ENCODE measurements at places on chromosomes 7 and 10.
A peak's percentile ranks its signal among the peaks of the same experiment; 100 is the strongest.

GRCh38 chr10:69449841-69450240 lies 1.4 kb upstream of the TSPAN15 start:
- DNase-seq: no peak

DNA sequence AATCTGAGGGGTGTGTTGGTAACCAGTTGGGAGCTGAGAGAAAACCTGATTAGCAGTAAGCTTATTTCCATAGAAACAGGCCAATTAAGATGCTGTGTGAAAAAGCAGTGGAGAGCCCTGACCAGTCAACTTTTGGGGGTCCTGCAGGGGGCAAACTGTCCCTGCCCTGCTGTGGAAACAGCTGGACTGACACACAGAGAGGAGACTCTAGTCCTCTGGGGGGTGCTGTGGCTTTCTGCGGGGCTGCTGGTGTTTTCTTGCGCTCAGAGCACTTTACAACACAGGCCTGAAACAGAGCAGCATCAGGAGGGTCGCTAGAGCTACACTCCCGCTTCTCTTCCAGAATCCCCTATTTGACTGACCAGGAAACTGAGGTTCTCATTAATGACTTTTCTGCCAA lies 546.9 kb upstream of the GALNT17 start:
- DNase-seq: no peak

DNA sequence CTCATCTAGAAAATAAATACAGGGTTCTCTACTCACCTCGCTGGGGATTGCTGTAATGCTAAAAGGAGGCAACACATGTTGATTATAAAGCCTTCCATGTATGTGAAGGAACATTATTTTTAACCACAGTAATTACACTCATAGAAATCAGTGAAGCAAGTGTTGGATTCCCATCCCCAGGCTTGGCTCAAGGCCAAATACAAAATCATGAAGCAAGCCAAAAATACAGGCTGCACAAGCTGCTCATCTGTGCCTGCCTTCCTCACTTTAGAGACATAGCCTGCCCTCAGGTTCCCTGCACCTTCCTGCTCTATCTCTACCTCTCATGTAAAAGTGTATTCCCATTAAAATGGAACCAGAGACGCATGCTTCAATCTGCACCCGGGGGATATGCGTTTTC lies 1077.1 kb upstream of the C7orf33 start:
- DNase-seq: peak; percentile 62

- no peak for DNase-seq
Observed at GRCh38 chr7:151839451-151839921, 37.4 kb downstream of the PRKAG2 start.

- no peak for DNase-seq
Observed at GRCh38 chr7:77479536-77480088, 57.5 kb upstream of the PTPN12 start.

DNA sequence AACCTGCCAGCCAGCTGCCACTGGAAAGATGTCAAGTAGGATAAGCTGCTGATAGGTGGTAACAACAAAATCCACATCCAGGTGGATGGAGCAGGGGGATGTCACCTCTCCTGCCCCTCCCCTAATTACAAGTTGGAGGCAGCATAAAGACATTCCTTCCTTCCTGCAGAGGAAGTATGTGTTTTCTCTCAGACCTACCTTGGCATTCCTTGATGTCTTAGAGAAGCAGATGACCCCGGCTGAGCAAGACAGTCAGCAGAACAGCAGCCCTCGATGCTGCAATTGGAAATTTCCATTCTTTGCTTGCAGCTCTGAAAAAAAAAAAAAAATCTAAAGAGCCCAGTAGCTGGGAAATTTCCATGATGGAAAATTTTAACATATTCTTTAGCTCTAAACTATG lies 137.5 kb upstream of the MKLN1 start:
- no peak for DNase-seq

- DNase-seq: no peak
Observed at GRCh38 chr7:146146831-146147486, 30.4 kb downstream of the CNTNAP2 start.

GRCh38 chr7:22861576-22861975 lies 38.9 kb upstream of the TOMM7 start:
- no peak for DNase-seq

- DNase-seq: peak; percentile 41
Observed at GRCh38 chr7:26199301-26200037, 1.1 kb downstream of the HNRNPA2B1 start.

DNA sequence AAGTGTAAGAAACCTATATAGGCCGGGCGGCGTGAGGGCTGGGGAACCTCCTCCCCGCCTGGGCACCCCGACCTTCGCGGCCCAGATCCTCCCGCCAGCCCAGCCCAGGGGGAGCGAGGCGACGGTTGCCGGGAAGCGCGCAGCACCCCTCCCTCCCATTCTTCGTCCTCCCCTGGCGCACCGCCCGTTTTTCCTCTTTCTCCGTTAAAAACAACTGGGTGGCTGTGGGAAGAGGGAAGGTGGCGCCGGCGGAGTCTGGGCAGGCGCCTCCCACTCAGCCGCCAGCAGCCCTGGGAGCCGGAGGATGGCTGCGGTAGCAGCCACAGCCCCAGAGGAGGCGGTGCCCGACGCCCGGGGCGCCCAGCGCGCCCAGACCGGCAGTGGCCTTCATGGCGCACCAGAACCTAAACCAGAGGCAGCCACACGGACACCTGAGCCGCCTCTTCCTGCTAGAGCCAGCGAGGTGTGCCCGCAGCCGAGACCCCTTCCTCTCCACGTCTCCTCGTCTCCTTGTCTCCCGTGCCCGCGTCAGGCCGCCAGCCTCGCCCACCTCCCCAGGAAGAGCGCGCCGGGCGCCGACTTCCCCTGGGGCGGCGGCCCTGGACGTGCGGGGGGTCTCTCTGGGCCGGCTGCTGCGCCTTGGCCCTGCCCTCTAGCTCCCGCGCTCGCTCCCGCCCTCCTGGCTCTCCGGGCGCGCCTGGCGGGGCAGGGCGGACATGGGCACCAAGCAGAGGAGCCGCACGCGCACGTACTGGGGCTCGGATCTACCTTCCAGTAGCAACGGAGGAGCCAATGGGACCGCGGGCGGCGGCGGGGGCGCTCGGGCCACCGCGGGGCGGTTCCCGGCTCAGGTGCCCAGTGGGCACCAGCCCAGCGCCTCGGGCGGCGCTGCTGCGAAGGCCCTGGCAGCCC lies 32.8 kb upstream of the SFTPD start:
- DNase-seq: peak; percentile 44

GRCh38 chr10:123160311-123160980 lies 6.2 kb downstream of the BUB3 start:
- DNase-seq: no peak

DNA sequence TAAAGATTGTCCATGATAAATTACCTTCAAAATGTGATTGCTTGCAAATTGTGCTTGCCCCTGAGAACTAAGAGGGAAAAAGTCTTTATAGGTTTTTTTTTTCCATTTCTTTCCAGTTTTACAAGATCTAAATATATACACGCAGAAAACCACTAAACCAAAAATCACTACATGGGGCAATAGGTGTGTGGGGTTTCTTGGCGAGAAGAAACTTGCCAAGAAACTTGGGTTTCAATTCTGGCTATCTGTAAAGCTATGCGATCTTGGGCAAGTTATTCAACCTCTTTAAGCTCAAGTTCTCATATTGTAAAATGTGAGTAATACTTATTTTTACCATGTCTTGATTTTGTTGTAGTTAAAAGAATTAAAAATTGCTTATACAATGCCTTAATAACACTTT lies 17.0 kb downstream of the CUBN start:
- no peak for DNase-seq

DNA sequence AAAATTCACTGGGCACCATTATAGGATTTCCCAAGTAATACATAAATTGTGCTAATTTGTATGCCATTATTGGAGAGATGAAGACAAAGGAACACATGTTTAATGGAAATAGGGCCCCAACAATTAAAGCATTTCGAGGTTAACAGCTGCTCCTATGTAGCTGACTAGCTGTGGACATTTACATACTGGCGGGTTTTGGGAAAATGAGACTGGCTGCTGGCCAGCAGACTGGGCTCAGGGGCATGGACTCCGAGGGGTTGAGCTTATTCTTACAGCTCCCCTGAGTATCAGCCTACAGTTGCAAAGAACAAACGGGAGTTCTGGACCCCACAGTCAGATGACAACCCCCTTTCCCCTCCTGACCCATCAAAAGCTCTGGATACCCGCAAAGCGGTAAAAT lies 91.9 kb upstream of the MYO3A start:
- no peak for DNase-seq

- DNase-seq: no peak
Observed at GRCh38 chr10:75223507-75223906, 12.2 kb downstream of the COMTD1 start.

All from NCI-H2171 (cell line).